ENCODE measurements at places on chromosomes 7 and 10. TPM values are rescaled to one million over a fixed set of nuclear protein-coding genes. Genes with fewer than 3 reads are reported as not detected.

- no peak for DNase-seq
Measured at GRCh38 chr7:90669492-90669891, 73.4 kb downstream of the CDK14 start.

The GIGYF1 gene
- 9.9 TPM for total RNA-seq

DNA sequence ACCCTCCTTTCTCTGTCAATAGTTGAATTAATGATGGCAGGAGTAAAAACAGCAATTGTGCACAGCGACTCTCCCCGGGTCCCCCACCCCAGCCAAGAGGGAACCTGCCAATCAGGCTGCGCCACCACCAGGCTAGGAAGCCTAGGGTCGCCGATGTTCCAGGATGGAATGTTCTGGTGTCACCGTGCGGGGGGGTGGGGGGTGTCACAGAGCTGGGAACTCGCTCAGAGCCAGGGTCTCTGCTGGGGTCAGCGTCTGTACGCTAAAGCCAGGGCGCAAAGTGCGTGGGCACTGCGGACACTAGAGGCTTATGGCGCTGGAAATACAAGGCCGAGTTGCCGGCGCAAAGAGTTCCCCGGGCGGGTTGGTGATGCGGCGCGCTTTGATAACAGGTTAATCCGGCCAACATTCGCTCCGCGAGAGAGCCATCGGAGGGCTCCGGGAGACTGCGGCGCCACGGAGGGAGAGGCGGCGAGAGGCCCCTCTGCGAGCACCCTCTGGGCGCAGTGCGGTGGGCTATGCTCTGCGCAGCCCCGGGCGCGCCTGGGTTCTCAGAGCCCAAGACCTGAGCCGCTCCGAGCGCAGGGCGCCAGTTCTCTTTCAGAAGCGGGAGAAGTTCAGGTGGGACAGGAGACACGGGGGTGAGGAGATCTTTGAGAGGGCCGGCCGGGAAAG, 192.3 kb downstream of the EMX2 start:
- DNase-seq = no peak

- no peak for DNase-seq
Measured at GRCh38 chr10:99590799-99591198, 29.4 kb downstream of the SLC25A28 start.

GRCh38 chr10:24929904-24930303, 22.5 kb downstream of the PRTFDC1 start:
- DNase-seq = no peak

The AOAH gene
- not detected for total RNA-seq

The SLK gene
- total RNA-seq = 47.6 TPM

DNA sequence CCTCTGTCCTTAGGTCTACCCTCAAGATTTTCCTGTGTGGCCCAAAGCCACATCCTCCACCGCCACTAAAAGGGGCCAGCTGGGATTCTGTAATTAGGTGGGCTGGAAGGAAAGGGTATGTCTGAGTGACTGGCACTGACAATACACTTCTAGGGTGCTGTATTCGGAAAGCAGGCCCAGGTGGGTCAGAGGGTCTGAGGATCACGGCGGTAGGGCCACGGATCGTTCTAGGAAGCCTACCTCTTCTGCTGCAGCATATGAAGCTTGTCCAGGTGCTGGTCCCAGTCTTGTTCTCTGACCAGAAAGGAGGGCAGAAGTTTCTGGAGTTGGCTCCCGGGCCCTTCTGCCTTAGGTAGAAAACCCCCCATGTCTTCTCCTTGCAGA, 462 bp downstream of the TRPV5 start:
- DNase-seq = no peak

DNA sequence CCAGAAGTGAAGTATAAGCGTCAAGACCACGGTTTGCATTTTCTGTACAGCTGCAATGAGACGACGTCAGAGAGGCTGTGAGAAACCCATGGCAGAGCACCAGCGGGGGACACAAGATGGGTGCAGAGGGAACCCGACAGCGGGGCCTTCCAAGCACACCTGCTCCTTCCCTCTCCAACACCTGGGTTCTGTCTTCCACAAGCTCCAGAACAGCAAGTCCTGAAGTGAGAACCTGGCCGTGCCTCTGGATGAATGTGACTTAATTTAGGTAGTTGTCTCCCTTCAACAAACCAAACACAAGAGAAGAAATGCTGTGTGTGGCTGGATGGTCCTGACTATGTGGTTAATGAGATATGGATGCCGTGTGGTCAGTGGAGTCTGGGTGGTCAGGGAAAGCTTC, 76.1 kb downstream of the ADAM12 start:
- no peak for DNase-seq

GRCh38 chr10:132462463-132463332, 65.7 kb downstream of the PWWP2B start:
- no peak for DNase-seq

DNA sequence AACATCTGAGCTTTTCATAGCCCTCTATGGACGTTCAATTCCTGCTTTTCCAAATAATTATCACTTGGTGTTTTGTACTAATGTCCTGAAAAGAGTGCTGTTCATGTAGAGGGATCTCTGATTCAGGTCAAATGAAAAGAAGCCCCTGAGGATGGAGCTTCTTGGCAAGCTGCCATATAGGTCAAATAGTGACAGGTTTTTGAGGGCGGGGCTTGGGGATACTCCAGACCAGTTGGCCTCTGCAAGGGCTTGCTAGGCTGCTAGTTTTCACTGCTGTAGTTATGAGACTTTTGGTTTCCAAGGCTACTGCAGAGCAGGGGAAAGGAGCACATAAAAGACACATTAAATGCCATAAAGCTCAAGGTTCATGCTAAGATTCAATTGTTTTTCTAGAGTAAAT, 257.2 kb upstream of the CACNA2D1 start:
- DNase-seq = no peak

GRCh38 chr10:1230592-1231275, 174.5 kb downstream of the WDR37 start:
- no peak for DNase-seq
